ENCODE measurements at places on chromosomes 4 and X. TPM values are rescaled to one million over a fixed set of nuclear protein-coding genes. Genes with fewer than 3 reads are reported as not detected.

The DCLK2 gene
- total RNA-seq, result 79.1 TPM

DNA sequence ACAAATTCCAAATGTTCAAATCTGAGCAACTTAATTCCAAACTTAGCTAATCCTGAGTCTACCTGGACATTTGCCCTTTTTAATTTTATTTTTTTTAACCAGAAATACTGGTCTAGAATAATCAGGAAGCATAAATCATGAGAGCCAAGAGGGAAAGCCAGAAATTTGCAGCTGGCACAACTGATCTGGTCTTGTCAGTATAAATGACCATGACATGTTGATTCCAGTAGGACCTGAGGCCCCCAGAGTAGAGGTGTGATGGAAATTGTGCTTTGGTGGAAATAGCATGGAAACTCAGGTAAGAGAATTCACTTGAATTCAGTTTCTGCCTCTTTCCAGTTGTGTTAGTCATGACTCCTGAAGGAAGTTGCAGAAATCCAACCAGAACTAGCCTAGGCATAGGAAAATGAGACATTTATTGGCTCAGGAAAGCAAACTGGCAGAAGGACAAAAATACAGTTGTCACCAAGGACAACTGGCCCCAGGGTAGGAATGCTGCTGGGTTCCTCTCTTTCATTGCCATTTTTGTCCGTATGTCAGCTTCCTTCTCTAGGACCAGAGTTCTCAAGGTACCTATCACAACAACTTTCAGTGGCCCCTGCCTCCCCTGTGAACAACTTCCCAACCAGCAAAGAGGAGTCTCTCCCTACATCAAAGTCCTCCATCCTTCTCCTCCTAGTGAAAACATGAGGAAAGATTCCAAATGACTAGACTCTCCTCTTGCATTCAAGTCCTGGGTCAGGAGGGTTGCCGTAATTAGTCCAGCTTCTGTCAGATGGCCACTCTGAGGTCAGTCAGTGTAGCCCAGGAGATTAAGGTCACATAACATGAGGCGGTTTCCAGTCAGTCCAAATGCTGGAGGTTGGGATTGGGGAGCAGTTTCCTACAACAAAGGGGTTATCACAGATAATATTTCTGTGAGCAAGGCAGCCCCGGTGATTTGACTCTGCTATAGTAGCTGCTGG, 29.3 kb upstream of the MYOZ2 start:
- DNase-seq, result no peak

DNA sequence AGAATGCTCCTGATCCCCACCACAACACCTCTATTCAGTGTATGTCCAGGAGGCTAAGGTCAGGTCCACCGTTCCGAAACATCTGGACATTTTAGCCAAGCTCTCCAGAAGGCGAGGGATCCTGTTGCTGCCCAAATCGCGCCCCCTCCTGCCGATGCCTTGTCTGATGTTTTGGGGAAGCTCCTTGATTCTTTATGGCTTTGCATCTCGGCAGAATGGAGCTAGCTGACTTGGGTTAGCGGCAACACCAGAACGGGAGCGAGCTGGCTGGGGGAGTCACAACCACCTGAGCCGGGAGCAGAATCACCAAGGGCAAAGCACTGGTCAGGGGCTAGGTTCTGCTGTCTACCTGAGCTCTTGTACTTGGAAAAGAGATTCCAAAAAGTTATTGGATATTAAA, 6.6 kb upstream of the POU3F4 start:
- DNase-seq, result no peak

DNA sequence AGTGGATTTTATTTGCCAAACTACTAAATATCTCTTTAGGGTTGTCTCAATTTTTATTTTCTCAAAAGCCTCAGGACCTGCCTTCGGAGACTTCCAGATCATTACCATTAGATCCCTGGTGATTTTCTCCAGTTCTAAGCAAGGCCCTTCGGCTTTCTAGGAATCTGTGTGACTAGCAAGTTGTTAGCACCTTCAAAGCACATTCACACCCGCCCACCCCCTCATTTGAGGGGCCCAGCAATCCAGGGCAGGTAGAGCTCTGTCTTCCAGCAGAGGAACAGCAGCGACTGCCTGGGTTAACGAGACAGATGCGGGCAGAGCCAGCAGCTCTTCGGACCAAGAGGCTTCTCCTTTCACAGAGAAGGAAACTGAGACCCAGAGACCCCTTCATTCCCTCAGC, 2.0 kb downstream of the WDR1 start:
- no peak for DNase-seq

The EDA gene
- 6.5 TPM for total RNA-seq

DNA sequence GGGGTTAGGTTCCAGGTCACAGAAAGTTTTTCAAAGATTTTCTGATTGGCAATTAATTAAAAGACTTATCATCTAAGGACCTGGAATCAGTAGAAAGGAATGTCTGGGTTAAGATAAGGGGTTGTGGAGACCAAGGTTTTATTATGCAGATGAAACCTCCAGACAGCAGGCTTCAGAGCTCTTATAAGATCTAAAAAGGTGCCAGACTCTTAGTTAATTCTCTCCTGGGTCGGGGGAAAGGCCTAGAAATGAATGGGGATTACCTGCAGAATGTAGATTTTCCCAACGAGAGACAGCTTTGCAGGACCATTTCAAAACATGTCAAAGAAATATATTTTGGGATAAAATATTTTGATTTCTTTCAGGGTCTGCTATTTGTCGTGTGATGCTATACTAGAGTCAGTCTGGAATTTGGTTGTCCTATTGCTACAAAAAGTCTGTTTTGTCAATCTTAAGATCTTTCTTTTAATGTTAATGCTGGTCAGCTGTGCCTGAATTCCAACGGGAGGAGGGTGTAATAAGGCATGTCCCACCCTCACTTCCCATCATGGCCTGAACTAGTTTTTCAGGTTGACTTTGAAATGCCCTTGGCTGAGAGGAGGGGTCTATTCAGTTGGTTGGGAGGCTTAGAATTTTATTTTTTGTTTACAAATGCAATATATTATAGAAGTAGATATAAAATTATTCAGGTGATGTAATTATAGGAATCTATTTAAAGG, 15.8 kb downstream of the EGF start:
- no peak for DNase-seq

GRCh38 chr4:110854021-110854678, 231.3 kb upstream of the PITX2 start:
- peak; percentile 14 for DNase-seq

Data from spinal cord (tissue), 10 donors.